NCI-H446 (cell line): ENCODE measurements at places on chromosomes 12 and 14.

DNA sequence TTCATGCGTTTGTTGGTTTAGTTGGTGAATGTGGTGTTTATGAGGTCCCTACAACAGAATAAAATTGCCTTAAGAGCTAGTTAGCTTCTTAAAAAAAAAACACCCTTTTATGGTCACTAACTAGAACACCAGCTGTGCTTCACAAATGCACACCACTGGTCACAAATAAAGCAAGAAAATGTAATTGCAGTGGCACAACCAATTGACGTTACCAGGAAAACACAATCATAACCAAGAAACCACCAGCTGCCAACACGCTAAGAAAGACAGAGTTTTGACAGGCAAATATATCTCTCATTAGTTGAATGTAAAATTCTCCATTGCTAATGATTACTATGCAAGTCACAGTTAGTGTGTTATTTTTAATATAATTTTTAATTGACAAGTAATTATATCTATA lies 389.9 kb downstream of the ADAMTS20 start:
- DNase-seq: no peak

GRCh38 chr12:50086148-50086547 lies 1.0 kb downstream of the SMARCD1 start:
- DNase-seq: no peak

DNA sequence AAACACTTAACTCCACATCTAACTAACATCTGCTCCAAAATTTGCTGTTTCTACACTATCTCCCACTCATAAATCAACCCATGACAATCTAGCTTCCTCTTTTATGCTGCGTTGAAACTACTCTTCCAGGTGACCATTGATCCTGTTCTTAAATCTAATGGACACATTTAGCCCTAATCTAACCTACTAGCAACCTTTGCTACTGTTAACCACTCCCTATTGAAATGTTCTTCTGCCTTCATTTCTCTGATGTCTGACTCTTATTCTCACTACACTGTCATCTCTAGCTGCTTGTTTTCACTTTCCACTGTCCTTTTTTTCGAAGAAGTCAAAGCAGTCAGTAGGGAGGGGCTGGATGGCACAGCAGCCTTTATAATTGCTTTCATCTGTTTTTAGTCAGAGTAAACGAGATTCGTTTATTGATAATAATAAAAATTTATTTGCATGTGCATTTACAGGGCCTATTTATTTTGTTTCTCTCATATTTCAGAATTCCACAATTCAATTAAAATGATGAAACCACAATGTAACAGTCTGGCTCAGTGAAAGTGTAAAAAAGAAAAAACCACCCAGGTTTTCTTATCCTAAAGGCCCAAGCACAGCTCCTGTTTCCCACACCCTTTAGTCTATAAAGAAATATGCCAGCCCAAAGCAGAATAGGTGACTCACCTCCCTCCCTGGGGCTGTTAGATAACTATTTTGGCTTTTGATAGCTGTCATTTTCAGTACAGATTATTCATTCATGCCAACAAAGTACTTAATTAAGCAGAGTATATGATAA lies 44.9 kb downstream of the ATP2B1 start:
- DNase-seq: no peak

GRCh38 chr14:71729596-71729995 lies 202.6 kb upstream of the RGS6 start:
- no peak for DNase-seq

- DNase-seq: no peak
Observed at GRCh38 chr12:105205322-105206048, 30.5 kb downstream of the APPL2 start.

GRCh38 chr12:54045868-54046521 lies 7.6 kb upstream of the HOXC4 start:
- no peak for DNase-seq

- DNase-seq: no peak
Observed at GRCh38 chr14:106808907-106809306, 1282.5 kb downstream of the TMEM121 start.

- DNase-seq: no peak
Observed at GRCh38 chr14:100866666-100867630, 36.6 kb downstream of the RTL1 start.

DNA sequence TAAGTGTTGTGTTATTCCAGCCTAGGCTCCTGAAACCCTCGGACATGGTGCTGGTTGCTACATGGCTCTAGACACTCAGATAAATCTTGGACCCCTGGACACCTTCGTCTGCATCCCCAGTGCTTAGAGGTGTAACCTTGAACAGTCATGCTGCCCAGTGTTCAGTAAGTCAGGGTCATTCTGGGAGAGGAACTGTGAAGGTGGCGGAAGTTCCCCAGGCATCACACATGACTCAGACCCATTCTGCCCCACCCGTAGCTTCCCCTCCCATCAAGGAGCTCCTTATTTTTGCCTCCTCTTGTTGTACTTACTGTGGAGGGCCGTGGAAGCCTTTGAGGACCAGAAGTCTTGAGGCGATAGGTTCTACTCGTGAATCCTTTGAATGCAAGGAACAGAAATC lies 18.1 kb upstream of the SSPN start:
- DNase-seq: no peak

- no peak for DNase-seq
Observed at GRCh38 chr14:79972230-79972629, 239.1 kb downstream of the DIO2 start.

DNA sequence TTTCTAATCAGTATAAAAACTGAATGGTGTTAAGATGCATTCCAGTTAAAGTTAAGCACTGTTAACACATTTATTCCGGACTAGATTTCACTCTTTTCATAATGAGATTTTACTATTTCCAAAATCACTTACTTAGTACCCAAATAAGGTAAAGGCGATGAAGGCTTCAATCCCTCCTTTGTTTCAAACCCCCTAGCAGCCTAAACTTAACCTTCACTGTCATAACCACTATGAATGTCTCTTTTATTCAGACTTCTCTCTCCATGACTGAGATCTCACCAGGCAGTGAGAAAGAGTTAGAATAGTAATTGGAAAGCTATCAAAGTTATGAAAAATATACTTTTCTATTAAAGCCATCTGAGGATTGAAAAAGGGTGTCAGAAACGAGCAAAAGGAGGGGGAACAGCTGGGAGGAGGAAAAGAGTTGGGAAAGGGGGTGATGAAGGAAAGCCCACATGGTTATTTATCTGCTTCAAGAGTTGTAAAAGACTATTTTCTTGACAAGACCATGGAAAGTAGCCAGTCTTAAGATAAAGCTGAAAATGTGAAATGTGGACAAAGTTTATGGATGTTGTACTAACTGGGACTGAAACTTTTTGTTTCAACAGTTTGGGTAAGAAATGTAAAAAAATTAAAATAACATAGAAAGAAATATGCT lies 11.7 kb downstream of the EPS8 start:
- no peak for DNase-seq

DNA sequence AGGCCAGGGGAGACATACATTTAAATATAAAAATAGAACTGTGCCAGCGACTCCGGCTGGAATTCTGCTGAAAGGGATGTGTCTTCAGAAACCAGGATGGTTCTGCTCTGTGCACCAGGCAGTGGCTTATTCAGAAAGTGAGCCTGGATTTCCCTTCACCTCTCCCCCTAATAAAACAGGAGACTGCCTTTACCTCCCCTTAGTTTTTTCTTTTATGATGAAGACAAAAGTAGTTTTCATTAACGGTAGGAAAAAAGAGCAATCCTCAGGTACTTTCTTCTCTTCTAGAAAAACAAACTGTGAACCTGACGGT lies 346 bp downstream of the SLC7A8 start:
- no peak for DNase-seq

GRCh38 chr12:2890001-2890387 lies 697 bp upstream of the TULP3 start:
- DNase-seq: no peak

DNA sequence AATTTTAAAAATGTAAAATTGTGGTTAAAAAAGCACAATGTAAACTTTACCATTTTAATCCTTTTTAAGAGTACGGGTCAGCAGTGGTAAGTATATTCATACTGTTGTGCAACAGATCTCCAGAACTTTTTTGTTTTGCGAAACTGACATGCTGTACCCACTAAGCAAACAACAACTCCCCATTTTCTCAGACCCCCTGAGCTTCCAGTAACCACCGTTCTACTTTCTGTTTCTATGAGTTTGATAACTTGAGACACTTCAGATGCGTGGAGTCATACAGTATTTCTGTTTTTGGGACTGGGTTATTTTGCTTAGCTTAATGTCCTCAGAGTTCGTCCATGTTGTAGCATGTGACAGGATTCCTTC lies 38.0 kb downstream of the CHST11 start:
- no peak for DNase-seq

GRCh38 chr12:28265435-28266042 lies 75.3 kb downstream of the CCDC91 start:
- DNase-seq: no peak

GRCh38 chr14:61003571-61003970 lies 22.5 kb downstream of the SLC38A6 start:
- DNase-seq: no peak

DNA sequence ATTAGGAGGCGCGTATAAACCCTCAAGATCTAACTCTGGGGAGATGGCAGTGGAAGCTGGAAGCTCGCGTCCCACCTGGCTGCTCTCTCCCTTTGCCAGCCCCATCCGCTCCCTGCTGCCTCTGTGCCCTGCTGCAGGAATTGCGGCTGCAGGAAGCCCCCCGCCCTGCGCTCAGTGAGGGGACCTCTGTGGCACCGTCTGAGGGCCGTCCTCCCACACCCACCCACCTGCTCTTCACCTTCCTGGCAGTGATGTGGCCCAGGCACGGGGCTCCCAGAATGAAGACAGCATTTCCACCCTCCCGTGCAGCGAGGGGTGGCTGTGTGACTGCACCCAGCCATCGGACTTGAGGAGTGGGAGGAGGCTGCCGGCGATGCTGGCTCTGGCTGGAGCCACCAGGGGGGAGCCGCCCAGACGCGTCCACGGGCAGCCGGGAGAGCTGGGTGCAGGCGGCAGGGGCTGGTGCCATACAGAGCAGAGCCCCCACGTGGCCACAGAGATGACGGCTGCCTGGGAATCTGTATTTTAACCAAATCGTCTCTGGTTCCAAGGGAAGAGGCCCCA lies 28.3 kb upstream of the GALNT9 start:
- DNase-seq: no peak

GRCh38 chr14:101196795-101197590 lies 293.5 kb upstream of the RTL1 start:
- DNase-seq: no peak

DNA sequence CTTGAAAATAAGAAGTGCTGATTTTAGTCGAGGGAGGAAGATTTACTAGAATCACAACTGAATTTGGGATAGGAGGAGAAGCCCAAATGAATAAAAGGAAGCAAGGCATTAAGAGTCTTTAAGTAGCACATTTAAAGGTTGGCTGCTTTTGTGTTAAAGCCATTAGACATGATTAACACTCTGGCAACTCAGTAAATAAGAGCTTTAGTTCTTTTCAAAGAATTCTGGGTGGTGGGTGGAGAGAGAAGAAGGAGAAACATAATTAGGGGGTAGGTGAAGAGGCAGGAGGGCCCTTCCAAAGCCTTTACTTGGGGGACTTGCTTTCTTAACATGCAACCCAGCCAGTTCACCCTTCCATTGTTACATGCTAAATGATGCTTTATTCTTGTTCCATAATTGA lies 284.6 kb upstream of the SEL1L start:
- DNase-seq: no peak

DNA sequence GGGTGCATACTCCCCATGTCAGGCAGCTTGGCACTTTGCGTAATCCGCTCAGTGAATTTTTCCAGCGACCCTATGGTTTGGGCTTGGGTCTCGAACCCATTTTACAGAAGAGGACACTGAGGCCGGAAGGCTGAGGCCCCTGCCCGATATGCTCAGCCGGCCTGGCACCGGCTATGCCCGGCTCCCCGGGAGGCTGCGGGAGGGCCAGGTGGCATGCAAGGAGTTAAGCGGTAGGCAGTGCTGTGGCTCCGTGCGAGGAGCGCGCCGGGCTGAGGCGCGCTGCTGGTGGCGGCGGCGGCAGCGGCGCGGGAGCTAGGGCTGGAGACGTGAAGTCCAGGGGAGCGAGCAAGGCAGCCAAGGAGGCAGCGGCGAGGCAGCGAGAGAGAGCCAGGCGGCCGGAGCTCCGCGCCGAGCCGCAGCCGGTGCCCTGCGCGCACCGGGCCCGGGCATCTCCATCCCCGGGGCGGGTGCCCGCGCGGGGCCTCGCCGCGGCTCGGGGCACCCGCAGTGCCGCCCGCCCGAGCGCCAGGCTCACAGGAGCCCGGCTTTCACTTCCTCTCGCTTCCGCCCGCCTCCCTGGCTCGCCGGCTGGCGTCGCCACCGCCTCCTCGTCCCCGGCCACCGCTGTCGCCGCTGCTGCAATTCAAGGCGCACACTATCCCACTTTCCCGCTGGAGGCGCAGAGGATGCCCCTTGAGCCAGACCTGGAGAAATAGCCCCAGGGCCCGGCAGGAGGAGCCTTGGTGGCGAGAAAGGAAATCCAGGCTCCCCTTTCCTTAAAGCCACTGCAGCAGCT lies at the start of gene WSCD2:
Gene WSCD2 (plus strand): TSS at position 272 of the 796 bp plus-strand sequence. CDS start 66,545 bp downstream, outside the sequence.
- DNase-seq: no peak

DNA sequence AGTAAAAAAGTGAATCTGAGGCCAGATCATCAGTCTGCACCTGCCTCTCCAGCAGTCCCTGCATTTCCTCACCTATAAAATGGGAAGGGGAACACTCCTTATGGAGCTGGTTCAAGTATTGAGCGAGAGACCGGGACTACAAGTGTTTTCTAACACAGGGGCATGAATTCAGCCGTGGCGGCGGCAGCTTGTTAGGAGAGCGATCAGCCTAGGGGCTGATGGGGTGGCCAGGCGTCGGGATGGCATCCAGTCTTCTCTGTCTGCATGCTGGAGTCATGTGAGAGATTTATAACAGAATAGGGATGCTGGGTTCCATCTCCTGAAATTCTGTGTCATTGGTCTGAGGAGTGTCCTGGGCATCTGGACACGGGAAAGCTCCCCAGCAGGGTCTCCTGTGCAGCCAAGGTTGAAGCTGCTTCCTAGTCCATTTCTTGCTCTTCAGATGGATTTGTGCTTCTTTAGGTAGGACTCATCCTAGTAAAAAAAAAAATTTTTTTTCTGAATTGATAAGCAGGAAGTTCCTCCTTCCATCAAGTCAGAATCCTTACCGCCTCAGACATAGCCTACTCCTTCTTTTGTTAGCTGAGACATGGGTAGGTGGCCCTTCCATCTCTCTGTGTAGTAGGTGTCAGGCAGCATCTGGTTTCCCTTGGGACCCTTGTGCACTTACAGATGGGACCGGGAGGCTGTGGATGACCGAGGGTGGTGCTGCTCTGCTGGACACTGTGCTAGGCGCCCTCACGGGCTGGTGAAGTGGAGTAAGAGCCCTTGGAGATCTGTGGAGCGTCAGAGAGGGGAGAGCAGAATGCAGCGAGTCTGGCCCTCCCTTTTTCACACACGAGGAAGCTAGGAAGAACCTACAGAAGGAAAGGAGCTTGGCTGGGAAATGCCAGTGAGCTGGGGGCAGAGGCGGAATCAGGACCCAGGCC lies 146.7 kb downstream of the TSPAN9 start:
- no peak for DNase-seq

DNA sequence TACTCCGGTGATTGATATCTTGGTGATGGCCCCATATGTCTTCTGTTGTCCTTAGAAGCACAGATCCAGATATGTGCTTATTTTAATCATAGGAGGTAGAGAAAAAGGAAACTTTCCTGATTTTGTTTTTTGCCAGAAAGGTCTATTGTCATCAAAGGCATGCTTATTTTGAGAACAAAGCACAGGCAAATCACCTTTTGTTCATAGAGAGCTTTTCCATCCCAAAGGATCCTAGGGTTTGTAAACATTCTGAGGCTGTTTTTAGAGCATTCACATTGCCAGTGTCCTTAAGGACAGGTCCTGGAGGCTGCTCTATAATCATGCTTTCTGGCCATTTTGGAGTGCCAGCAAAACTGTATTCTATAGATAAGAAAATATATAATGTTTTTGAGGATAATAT lies 148.5 kb upstream of the SEL1L start:
- no peak for DNase-seq
